Stimulated activated CD4-positive, alpha-beta T cell treated with anti-CD3 and anti-CD28 coated beads, Interleukin-15, amount 100 ng/mL, for 24 hours (primary cell): ENCODE measurements at places on chromosomes 12 and 14.

DNA sequence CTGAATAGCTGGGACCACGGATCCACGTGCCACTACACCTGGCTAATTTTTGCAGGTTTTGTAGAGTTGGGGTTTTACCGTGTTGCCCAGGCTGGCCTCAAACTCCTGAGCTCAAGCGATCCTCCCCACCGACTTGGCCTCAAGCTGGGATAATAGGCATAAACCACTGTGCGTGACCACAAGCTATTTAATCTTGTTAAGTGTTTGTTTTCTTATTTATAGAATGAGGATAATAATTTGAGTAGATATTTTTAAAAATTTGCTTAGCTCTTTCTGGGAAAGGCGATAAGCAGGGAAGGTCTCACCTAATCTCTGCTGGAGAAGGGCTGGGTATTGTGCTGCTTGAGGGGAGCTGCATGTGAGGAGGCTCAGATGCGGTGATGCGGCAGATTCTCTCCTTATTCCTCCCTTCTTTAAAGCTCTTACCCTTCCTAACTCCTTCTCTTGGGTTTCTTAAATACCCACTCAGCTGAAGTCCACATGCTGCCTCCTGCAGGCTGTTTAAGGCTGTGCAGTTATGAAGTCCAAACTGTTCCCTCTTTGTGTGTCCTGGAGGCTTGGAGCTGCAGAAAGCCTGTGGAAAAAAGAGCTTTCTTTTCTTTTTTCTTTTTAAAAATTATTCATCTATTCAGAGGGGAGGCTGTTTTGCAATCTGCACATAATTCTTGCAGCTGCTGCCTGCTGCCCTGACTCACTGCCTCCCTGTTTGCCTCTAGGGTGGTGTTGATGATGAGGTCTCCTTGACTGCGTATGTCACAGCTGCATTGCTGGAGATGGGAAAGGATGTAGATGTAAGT lies 37.9 kb downstream of the A2ML1 start:
- peak; percentile 49 for DNase-seq

GRCh38 chr14:77139540-77140358 lies 1.8 kb downstream of the ZDHHC22 start:
- peak; percentile 76 for DNase-seq

DNA sequence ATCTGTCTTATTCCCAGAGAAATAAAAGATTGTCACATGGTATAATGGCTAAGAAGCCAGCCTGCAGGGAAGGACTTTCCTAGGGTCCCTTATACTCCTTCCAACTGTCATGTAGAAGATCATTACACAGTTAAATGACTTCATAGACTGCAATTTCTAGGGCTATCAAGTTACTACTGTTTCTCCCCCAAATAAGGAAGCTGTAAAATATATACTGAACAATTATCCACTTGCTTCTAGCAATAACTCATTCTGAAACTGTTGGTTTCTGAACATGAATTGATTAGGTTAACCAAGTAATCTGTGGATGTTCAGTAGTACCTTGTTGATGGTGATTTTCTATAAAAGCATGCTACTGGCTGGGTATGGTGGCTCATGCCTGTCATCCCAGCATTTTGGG lies 44.6 kb downstream of the A2ML1 start:
- no peak for DNase-seq

- no peak for DNase-seq
Measured at GRCh38 chr14:50600849-50601248, 40.9 kb downstream of the ATL1 start.

DNA sequence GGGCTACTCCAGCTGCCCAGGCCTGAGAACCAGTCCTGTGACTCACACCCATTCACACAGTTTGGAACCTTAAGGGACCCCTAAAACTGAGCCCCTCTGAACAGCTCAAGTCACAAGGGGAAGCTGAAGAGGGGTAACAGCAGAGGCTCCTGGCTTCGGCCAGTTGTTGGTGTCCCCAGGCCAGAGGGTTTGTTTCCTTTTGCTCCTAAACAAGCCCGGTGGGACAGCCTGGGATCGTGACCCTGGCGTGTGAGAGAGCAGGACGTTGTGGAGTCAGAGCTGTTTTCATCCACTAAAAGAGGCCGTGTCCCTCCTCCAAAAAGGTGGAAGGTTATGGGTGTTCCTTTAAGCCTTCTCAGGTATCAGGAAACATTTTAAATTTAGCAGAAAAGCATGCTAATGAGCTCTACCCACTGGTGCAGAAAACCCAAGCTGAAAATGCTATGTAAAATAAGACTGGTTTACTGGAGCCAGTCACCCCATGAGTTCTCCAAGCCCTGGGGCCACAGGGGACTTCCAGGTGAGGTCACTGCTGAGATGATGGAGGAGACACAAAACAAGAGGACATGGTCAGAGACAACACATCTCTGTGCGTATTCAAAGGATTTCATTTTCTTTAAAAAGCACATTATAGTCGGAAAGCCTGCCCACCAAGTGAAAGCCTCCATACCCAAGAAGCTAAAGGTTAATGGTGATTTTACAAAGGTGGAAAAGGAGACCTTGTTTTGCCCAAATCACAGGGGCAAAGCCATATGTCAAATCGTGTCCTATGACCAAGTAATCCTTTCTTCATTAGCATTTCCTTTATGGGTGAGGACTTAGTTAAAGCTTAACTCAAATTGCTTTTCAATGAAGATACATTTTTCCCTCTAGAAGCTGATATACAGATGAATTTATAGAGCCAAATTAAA lies 14.1 kb downstream of the PRKAB1 start:
- DNase-seq, result no peak

- DNase-seq, result no peak
Measured at GRCh38 chr12:103572312-103573045, 14.6 kb upstream of the STAB2 start.

- no peak for DNase-seq
Measured at GRCh38 chr12:99486277-99486676, 161.3 kb upstream of the GARIN6 start.

- DNase-seq, result no peak
Measured at GRCh38 chr12:114841557-114842251, 157.7 kb upstream of the TBX3 start.

- DNase-seq, result no peak
Measured at GRCh38 chr12:99135376-99135775, 490.3 kb downstream of the APAF1 start.

DNA sequence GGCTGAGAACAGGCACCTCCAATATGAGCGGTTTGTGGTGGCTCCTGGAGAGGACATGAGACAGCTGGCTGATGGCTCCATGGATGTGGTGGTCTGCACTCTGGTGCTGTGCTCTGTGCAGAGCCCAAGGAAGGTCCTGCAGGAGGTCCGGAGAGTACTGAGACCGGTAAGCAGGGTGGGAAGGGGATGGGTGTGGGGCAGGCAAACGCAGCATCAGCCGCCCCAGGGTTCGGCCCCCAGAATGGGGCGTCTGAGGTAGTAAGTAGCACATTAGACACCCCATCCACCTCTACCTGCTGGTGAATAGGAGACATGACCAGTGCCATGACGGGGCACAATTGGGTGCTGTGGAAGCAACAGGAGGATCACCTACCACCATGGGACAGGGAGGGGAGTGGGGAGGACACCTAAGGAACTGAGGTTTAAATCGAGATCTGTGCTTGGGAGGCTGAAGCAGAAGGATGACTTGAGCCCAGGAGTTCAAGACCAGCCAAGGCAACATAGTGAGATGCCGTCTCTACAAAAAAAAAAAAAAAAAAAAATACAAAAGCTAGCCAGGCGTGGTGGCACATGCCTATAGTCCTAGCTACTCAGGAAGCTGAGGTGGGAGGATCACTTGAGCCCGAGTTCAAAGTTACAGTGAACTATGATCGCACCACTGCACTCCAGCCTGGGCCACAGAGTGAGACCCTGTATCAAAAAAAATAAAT lies 25.5 kb downstream of the ITGA7 start:
- no peak for DNase-seq

GRCh38 chr14:71534506-71534905 lies 397.7 kb upstream of the RGS6 start:
- DNase-seq, result no peak

- DNase-seq, result no peak
Measured at GRCh38 chr14:99535448-99535847, 54.2 kb downstream of the CCNK start.

GRCh38 chr12:23771240-23771949 lies 178.1 kb downstream of the SOX5 start:
- no peak for DNase-seq
